CD8-positive, alpha-beta memory T cell (primary cell): ENCODE measurements at places on chromosomes 11 and 22. TPM values are rescaled to one million over a fixed set of nuclear protein-coding genes. Genes with fewer than 3 reads are reported as not detected.

APOL4 gene
- 0.46 TPM for total RNA-seq

GRCh38 chr11:58844361-58845005 lies at the start of gene GLYATL2:
Gene GLYATL2 (minus strand): TSS chr11:58844704. CDS start chr11:58839612, 5,092 bp downstream.
- no peak within 1 kb of the TSS for H3K4me3 ChIP-seq
- DNase-seq, result no peak
- no peak within 1 kb of the TSS for H3K27ac ChIP-seq
- H3K27me3 ChIP-seq, result no peaks in the 10 kb centered on the region

DNA sequence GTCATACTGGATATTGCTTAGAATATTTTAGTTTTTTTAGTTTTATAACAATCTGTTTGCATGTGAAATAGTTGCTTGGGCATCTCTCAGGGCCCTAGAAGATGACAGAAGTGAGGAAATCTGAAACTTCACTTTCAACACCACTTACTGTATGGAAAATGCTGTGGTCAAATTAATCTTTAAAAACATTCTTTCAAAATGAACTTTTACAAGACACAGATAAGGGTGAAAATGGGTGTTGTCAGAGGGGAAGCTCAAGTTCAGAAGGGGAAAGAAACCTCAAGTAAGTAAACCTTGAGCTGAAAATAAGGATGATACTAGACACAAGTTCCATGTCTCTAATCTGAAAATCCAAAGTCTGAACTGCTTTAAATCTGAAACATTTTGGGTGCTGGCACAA lies 1840.1 kb upstream of the RAG2 start:
- no peak for DNase-seq
- no peaks in the 10 kb centered on the region for H3K36me3 ChIP-seq
- no peaks in the 10 kb centered on the region for H3K4me1 ChIP-seq
- H3K27me3 ChIP-seq, result no peaks in the 10 kb centered on the region
- no peak overlapping the region for H3K27ac ChIP-seq
- no peak overlapping the region for H3K4me3 ChIP-seq

FOLR2 gene
- total RNA-seq, result 0.26 TPM

GRCh38 chr11:1556278-1556902 lies 15.7 kb downstream of the DUSP8 start:
- no peaks in the 10 kb centered on the region for H3K27me3 ChIP-seq
- H3K27ac ChIP-seq, result no peak overlapping the region
- DNase-seq, result no peak
- no peaks in the 10 kb centered on the region for H3K36me3 ChIP-seq
- no peak overlapping the region for H3K4me3 ChIP-seq

ADM2 gene
- total RNA-seq, result 3.5 TPM

CARNS1 gene
- 2.0 TPM for total RNA-seq

DNA sequence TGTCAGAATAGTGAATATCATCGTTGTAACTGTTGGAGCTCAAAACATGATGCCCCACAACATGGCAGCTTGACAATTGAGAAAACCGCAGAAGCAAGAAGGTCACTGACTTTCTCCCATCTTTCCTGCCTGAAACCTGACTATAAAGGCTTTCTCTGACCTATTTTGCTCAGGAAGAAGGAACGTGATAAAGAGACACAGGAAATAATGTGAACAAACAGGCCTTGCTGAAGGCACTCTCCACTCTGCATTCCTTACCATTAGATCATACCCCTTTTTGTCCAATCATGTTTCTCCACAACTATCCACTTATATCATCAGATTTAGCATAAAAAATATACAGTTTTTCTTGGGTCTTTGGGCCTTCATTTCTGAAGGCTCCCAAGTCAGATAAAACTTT lies 916.8 kb downstream of the METTL15 start:
- H3K27ac ChIP-seq, result no peak overlapping the region
- no peak for DNase-seq
- no peaks in the 10 kb centered on the region for H3K4me1 ChIP-seq

TMEM191C gene
- total RNA-seq, result 0.64 TPM

- no peak overlapping the region for H3K4me3 ChIP-seq
- H3K4me1 ChIP-seq, result no peaks in the 10 kb centered on the region
- H3K36me3 ChIP-seq, result no peaks in the 10 kb centered on the region
- no peak for DNase-seq
- no peak overlapping the region for H3K27ac ChIP-seq
Measured at GRCh38 chr11:42526426-42526825, 785.4 kb upstream of the API5 start.
